ENCODE measurements at places on chromosomes 2 and 18.

DNA sequence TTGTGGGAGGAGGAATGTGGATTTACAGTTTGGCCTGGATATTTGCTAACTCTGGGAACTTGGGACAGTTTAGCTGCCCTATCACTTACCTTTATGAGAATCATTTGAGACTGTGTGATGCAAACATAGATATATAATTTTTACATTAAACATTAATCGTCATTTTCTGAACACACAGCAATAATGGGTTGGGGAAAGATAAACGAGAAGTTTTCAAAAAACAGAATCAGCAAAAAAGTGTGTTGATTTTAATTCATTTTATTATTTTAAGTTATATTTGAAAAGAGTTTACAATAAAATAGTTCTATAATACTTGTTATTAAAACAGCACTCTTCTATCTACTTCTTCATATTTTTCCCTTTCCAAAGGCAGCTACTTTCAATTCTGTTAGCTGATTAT lies 813.3 kb downstream of the SLC4A3 start:
- no peaks in the 10 kb centered on the region for H3K27me3 ChIP-seq
- H3K27ac ChIP-seq, result no peak overlapping the region
- no peak overlapping the region for H3K4me3 ChIP-seq
- H3K36me3 ChIP-seq, result no peaks in the 10 kb centered on the region
- DNase-seq, result no peak
- no peaks in the 10 kb centered on the region for H3K4me1 ChIP-seq

- H3K36me3 ChIP-seq, result peaks cover 16% of the 10 kb centered on the region
- H3K4me1 ChIP-seq, result no peaks in the 10 kb centered on the region
- no peaks in the 10 kb centered on the region for H3K27me3 ChIP-seq
- DNase-seq, result no peak
Observed at GRCh38 chr2:171044416-171044815, 115.4 kb downstream of the GORASP2 start.

GRCh38 chr18:70149616-70150301 lies 55.7 kb downstream of the RTTN start:
- no peaks in the 10 kb centered on the region for H3K27me3 ChIP-seq
- H3K36me3 ChIP-seq, result peaks cover 6% of the 10 kb centered on the region
- no peak overlapping the region for H3K27ac ChIP-seq
- no peak for DNase-seq
- H3K4me3 ChIP-seq, result no peak overlapping the region
- H3K4me1 ChIP-seq, result no peaks in the 10 kb centered on the region

DNA sequence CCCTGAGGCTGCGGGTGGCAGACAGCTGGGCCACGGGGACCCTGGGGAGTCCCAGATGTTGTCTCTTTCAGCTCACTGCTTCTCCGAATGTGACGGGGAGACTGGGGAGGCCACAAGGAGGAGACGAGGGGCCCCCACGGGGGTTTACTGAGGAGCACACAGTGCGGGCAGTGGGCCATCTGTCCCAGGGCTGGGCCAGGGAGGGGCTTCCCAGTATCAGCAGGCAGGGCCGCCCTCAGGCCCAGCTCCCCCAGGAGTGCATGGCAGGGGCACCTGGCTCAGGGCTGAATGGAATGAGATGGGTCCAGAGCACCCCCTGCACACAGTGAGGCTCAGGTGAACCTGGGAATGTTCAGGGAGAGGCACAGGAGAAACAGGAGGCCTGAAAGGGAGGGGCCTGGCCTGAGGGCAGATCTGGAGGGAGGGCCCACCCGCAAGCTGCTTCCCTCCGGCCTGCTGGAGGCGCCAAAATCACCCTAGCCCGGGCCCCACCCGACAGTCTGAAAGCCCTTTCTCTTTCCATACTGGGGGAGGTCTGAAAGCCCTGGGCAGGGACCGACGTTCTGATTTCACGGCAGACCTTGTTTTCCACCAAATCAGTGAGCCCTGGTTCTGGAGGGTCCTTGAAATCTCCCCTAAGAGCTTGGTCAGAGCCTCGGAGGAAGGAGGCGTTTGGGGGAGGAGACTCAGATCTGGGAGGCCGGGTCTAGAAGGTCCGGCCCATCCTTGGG lies 35.5 kb upstream of the PTMA start:
- peak; percentile 63 for DNase-seq
- H3K27me3 ChIP-seq, result no peaks in the 10 kb centered on the region
- no peak overlapping the region for H3K4me3 ChIP-seq
- H3K4me1 ChIP-seq, result peaks cover 45% of the 10 kb centered on the region

- DNase-seq, result peak; percentile 67
- no peaks in the 10 kb centered on the region for H3K27me3 ChIP-seq
- H3K4me3 ChIP-seq, result no peak overlapping the region
- H3K4me1 ChIP-seq, result no peaks in the 10 kb centered on the region
Observed at GRCh38 chr2:58448065-58448507, 207.0 kb upstream of the FANCL start.

DNA sequence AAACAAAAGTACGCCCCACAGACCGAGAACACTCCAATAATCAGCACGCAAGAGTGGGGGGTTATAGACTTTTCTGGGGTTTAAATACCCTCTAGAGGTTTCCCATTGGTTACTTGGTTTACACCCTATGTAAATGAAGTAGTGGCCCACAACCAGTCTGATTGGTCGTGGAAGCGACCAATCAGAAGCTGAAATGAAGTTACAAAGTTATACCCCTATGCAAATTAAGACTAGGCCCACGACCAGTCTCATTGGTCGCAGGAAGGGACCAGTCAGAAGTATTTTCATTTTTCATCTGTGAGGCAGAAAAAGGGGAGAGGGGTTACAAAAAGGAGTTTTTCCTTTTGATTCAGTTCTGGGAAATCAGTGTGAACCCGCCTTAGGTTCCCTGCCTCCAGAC lies 55.3 kb upstream of the YWHAQ start:
- no peaks in the 10 kb centered on the region for H3K36me3 ChIP-seq
- no peaks in the 10 kb centered on the region for H3K27me3 ChIP-seq
- no peak for DNase-seq
- H3K27ac ChIP-seq, result no peak overlapping the region
- H3K4me1 ChIP-seq, result peaks cover 7% of the 10 kb centered on the region

- no peak overlapping the region for H3K27ac ChIP-seq
- H3K27me3 ChIP-seq, result no peaks in the 10 kb centered on the region
- no peaks in the 10 kb centered on the region for H3K36me3 ChIP-seq
- no peak overlapping the region for H3K4me3 ChIP-seq
- peaks cover 44% of the 10 kb centered on the region for H3K4me1 ChIP-seq
Observed at GRCh38 chr2:240232961-240233884, 92.8 kb upstream of the OTOS start.

- DNase-seq, result no peak
- peaks cover 35% of the 10 kb centered on the region for H3K36me3 ChIP-seq
- H3K27me3 ChIP-seq, result no peaks in the 10 kb centered on the region
- no peak overlapping the region for H3K27ac ChIP-seq
- peaks cover 91% of the 10 kb centered on the region for H3K4me1 ChIP-seq
Observed at GRCh38 chr2:217919204-217919603, 83.6 kb downstream of the TNS1 start.

GRCh38 chr2:3377279-3377611 lies 373 bp downstream of the EIPR1 start:
- H3K27me3 ChIP-seq, result no peaks in the 10 kb centered on the region
- H3K4me3 ChIP-seq, result peak overlapping the region; percentile 72
- peaks cover 5% of the 10 kb centered on the region for H3K36me3 ChIP-seq
- peak overlapping the region; percentile 74 for H3K27ac ChIP-seq
- DNase-seq, result peak; percentile 77

DNA sequence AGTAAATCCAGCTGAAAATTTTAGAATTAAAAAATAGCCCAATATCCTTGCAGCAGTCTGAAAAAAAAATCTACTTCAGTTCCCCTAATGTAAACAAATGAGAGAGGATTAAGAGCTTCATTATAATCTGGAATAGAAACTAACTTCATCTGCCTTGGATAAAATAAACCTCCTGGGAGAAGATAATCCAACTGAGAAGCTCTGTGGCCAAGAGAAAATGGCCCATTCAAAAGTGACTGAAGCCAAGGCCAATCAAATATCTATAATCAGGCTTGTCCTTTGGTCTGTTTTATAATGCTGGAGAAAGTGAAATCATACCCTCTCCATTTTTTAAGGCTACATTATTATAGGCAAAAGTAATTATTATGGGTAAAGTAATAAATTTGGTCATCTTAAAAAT lies 110.0 kb downstream of the NEB start:
- no peak overlapping the region for H3K4me3 ChIP-seq
- H3K4me1 ChIP-seq, result no peaks in the 10 kb centered on the region
- peak overlapping the region; percentile 22 for H3K27ac ChIP-seq
- DNase-seq, result peak; percentile 52
- peaks cover 32% of the 10 kb centered on the region for H3K36me3 ChIP-seq

DNA sequence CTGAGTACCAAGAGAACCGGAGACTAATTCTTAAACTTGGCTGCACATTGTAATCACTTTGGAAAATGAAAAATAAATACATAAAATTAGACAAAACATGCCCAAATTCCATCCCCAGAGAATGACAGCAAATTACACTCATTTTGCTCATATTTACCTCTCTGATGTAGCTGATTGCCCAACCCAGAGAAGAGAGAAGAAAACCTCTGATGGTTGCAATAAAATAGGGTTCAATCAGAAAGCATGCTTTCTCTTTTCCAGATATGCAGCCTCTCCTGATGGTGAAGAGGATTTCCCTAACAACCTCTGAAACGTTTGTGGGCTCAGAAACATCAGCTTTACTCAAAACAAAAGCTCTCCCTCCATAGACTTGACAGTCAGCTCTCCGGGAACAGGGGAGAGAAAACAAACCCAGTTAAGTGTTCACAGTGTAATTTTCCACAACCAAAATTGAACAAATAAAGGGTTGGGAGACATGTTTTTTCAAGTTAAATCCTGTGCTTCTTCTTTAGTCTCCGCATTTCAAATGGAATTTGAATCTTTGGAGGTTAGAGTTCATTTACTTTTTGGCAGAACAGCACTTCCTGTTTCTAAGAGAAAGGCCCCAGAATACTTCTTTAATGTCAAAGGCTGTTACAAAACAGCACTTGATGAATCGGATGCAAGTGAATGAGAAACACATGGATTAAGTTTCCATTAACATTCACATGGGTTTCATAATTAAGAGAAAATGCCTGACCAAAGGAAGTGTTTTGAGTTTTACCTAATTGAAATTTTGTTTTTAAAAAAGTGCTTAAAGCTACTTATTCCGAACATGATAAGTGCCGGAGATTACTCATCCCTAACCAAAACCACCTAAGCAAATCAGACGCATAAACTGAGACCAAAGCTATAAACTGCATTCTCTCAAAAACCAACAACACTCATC lies 570.1 kb upstream of the SYT4 start:
- DNase-seq, result peak; percentile 79
- no peaks in the 10 kb centered on the region for H3K4me1 ChIP-seq
- no peaks in the 10 kb centered on the region for H3K27me3 ChIP-seq
- no peak overlapping the region for H3K4me3 ChIP-seq
- H3K27ac ChIP-seq, result peak overlapping the region; percentile 5
- H3K36me3 ChIP-seq, result no peaks in the 10 kb centered on the region

DNA sequence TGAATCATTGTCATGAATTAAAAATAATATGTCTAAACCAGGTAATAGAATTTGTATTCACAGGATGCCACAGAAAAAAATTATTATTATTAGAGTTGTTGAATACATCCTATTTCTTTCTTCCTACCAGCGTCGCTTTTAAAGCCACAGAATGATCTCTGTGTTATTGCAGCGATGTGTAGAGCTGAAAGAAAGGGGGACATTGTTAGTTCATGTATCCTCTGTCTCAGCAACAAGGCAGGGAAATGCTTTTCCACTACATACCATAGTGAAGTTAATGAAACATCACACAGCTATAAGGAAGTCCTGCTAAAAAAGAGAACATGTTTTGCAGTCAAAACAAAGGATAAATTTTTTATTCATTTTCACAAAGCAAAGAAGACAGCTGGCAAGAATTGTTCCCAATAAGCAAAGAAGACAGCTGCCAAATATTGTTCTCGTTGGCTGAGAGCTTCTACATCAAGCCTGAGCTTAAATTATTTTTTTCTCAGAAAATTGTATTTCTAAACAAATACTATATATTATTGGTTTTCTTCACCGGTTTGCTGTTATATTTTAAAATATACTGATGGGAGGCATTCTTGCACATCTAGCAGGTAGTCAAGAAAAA lies 1234.4 kb downstream of the SUCLG1 start:
- no peak overlapping the region for H3K27ac ChIP-seq
- H3K36me3 ChIP-seq, result no peaks in the 10 kb centered on the region
- peak; percentile 52 for DNase-seq
- no peaks in the 10 kb centered on the region for H3K27me3 ChIP-seq

DNA sequence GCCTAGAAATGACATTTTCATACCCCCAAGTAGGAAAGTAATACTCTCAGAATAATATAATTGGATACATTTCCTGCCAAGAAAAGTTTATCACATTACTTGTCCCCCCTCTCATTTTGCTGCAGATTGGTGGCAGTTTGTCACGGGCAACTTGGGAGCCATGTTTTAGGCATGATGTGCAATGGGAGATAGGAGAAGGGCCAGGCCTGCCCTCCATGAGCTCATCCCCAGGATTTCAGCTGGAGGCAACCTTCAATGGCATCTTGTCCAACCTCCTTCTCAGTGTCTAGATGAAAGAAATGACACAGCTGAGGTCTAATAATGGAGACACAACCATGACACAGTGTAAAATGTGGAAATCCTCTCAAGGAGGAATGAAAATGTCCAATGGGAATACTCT lies 11.4 kb upstream of the RAB31 start:
- H3K36me3 ChIP-seq, result no peaks in the 10 kb centered on the region
- H3K4me3 ChIP-seq, result no peak overlapping the region
- no peak overlapping the region for H3K27ac ChIP-seq
- peaks cover 8% of the 10 kb centered on the region for H3K4me1 ChIP-seq
- no peaks in the 10 kb centered on the region for H3K27me3 ChIP-seq

DNA sequence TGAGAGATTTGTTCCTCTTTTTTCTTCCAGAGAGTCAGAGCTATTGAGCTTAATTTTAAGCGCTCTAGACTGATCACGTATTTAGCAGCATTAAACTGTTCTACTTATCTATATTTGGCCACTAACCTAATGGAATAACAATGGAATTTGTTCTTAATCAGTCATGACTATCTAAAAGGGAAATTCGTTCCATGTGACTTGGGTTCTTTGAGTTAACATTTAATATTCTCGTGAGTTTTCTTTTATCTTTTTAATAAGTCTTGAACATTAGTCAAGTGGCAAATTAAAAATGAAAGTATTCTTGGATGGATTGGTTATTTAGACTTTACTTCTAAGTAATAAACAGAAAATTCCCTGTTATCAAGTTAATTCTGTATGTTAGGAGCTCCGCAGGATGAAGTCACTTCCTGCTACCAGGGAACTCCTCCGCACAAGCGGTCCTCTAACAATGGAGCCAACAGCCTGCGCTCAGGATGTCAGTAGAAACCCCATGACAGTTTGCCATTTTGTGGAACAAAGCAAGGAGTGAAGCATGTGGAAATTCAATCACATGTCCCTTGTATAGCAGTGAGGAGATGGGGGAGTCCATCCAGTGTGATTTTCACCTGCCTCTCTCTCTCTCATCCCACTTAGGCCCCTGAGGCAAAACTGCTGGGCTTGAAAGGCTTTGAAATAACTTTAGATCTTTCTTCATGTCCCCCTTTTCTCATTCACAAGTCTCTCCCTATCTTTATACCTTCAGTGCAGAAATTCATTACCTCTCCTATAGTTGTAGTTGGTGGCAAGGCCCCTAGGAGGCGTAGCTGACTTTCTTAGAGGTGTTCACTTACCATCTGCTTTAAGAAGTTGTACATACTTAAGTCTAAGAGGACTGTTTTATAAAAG lies 138.1 kb downstream of the WDR7 start:
- H3K36me3 ChIP-seq, result peaks cover 4% of the 10 kb centered on the region
- H3K27me3 ChIP-seq, result no peaks in the 10 kb centered on the region
- peak; percentile 33 for DNase-seq
- H3K27ac ChIP-seq, result peak overlapping the region; percentile 45

All from muscle of leg (tissue), 16 donors.